Aorta (tissue), 5 donors: ENCODE measurements at places on chromosomes 5 and 9.
A peak's percentile ranks its signal among the peaks of the same experiment; 100 is the strongest.

- no peak for DNase-seq
Measured at GRCh38 chr9:124438091-124438490, 12.2 kb upstream of the ADGRD2 start.

- no peak for DNase-seq
Measured at GRCh38 chr5:152282331-152282730, 122.7 kb downstream of the NMUR2 start.

GRCh38 chr9:99752417-99753109 lies 69.1 kb upstream of the NR4A3 start:
- DNase-seq, result no peak

DNA sequence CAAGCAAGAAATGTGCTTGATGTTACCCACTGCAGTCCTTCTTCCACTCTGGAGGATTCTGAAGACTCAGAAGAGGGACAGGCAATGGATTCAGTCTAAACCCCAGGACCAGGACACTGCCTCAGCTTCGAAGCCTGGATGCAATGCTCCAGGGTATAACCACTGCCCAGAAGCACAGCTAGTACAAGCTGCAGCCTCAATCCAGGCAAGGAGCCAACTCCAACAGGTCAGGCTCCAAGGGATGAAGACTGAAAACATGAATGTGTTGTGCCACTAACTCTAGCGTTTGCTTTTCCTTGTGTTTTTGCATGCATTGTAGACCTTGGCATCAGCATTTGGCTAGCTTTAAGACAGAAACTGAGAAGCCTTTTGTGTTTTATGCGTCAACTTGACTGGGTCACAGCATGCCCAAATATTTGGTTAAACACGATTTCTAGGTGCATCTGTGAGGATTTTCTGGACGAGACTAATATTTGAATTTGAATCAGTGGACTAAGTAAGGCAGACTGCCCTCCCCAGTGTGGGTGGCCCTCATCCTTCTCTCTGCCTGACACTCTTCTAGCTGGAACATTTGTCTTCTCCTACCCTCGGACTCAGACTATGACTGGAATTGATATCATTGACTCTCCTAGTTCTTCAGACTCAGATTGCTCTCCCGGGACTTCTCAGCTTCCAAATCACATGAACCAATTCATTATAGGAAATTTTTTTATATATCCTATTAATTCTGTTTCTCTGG lies 20.5 kb upstream of the GPX3 start:
- peak; percentile 79 for DNase-seq

GRCh38 chr9:133526721-133527321 lies 2.1 kb upstream of the MYMK start:
- no peak for DNase-seq

DNA sequence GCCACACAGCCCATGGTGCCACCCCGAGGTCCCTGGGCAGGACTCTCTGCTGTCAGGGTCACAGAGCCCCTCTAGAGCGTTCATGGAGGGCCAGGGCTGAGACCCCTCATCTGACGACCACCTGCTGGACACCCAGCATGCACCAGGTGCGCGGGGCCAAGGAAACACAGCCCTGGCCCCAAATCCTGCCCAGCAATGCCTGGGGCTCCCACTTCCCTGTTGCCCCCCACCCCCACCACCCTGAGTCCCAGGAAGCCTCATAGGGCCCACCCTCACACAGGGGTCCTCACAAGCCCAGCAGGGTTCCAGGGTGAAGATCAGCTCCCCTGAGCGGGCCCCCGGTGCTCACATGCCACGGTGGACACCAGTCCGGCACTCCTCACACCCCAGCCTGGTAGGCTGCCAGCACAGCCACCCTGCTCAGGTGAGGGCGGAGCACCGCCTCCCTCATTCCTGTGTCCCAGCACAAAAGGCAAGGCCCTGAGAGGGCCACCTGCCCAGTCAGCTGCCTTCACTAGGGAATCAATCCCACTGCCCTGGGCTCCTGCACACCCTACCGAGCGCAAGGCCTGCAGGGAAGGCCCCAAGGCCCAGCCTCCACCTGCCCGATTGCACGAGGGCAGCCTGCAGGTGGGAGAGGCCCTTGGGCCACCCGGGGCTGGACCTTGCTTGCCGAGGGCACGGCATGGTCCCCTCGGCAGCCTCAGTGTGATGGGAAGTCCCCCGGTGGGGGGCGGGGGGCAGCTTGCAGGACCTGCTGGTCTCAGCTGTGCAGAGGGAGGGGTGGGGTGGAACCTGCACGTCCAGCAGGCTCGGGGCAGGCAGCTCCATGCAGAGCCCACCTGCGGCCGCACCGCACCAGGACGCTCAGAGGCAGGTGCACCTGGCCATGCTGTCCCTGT lies 56.4 kb upstream of the UBAC1 start:
- DNase-seq, result no peak
